Vagina (tissue), 2 donors: ENCODE measurements at places on chromosomes 16 and 17.

- DNase-seq: no peak
Measured at GRCh38 chr16:52491216-52491615, 55.7 kb downstream of the TOX3 start.

DNA sequence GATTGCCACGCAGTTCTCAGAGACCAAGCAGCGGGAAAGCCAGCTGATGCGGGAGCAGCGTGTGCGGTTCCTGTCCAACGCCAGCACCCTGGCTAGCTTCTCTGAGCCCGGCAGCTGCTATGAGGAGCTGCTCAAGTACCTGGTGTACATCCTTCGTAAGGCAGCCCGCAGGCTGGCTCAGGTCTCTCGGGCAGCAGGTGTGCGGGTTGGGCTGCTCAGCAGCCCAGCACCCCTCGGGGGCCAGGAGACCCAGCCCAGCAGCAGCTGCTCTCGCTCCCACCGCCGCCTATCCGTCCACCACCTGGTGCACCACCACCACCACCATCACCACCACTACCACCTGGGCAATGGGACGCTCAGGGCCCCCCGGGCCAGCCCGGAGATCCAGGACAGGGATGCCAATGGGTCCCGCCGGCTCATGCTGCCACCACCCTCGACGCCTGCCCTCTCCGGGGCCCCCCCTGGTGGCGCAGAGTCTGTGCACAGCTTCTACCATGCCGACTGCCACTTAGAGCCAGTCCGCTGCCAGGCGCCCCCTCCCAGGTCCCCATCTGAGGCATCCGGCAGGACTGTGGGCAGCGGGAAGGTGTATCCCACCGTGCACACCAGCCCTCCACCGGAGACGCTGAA is 15.2 kb downstream of the CACNA1G start:
- no peak for DNase-seq

DNA sequence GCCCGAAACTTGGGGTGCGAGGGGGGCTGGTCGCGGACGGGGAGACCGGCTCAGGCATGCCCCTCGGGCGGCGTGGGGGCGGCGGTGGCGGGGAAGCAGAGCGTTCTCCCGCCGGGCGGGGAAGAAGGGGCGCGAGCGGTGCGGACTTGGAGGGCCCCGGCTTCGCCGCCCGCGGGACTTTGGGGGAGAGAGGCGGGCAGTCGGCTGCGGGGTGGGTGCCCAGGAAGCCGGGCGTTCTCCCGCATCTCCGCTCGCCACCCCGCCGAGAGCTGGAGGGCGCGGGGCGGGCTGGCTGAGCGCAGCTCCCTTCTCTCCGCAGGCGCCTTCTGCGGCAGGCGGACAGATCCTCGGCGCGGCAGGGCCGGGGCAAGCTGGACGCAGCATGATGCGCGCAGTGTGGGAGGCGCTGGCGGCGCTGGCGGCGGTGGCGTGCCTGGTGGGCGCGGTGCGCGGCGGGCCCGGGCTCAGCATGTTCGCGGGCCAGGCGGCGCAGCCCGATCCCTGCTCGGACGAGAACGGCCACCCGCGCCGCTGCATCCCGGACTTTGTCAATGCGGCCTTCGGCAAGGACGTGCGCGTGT is 772 bp downstream of the NTN1 start:
- no peak for DNase-seq

- DNase-seq: no peak
Measured at GRCh38 chr16:80599466-80599865, 58.7 kb downstream of the DYNLRB2 start.
